ENCODE measurements at places on chromosomes 3 and 15.
A peak's percentile ranks its signal among the peaks of the same experiment; 100 is the strongest.

GRCh38 chr15:84915606-84915958, 31.1 kb downstream of the SLC28A1 start:
- no peaks in the 10 kb centered on the region for H3K27me3 ChIP-seq
- peak overlapping the region; percentile 72 for H3K27ac ChIP-seq
- no peaks in the 10 kb centered on the region for H3K36me3 ChIP-seq
- no peak overlapping the region for H3K4me3 ChIP-seq

DNA sequence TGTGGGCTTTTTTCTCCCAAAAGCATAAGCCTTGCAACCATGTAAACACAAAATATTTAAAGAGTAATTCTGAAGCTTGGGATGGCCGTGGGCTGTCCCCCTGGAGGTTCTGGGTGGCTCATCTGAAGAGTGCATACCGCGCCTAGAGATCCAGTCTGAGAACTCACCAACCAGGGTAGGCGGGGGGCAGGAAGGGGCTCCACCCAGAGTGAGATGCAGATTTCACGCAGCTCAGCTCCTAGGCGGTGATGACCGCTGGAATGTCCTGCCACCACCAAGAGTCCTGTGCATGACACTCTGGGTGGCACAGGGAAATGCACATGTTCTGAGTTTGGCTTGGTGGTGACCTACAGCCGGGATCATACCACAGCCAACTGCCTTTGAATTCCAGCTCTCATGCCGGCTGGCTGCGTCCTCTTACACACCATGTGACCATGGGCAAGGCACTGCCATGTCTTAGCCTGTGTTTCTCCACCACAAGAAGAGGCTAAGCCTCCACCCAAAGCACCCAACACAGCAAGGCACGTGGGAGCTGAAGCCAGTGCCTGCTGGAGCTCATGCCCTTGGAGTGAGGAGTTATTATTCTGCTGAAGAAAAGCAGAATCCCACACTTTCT, 125.1 kb upstream of the IQSEC1 start:
- no peak overlapping the region for H3K4me3 ChIP-seq
- H3K36me3 ChIP-seq = no peaks in the 10 kb centered on the region
- no peak overlapping the region for H3K27ac ChIP-seq
- H3K27me3 ChIP-seq = peaks cover 43% of the 10 kb centered on the region
- H3K4me1 ChIP-seq = peaks cover 20% of the 10 kb centered on the region

GRCh38 chr3:80307844-80308243, 540.0 kb upstream of the ROBO1 start:
- no peaks in the 10 kb centered on the region for H3K4me1 ChIP-seq
- H3K27ac ChIP-seq = no peak overlapping the region
- DNase-seq = no peak
- no peaks in the 10 kb centered on the region for H3K36me3 ChIP-seq

DNA sequence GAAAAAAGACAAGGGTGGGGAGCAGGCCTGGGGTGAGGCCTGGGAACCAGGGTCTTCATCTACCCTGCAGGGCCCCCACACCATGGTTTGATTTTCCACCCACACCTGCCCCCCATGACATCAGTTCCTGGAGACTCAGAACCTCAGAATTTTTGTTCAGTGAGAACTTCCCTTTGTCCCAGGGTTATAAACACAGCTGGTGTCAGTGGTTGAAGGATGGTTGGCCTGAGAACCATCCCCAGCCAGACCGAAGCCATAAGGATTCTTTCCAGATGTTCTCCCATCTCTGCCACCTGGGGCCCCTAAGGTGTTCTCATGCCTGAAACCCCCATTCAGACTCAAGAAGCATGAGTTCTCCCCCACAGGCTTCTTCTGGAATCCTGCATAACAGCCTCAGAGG, 16.6 kb downstream of the CCDC33 start:
- H3K4me3 ChIP-seq = no peak overlapping the region
- H3K27ac ChIP-seq = no peak overlapping the region
- DNase-seq = no peak
- H3K36me3 ChIP-seq = no peaks in the 10 kb centered on the region
- H3K4me1 ChIP-seq = peaks cover 23% of the 10 kb centered on the region

DNA sequence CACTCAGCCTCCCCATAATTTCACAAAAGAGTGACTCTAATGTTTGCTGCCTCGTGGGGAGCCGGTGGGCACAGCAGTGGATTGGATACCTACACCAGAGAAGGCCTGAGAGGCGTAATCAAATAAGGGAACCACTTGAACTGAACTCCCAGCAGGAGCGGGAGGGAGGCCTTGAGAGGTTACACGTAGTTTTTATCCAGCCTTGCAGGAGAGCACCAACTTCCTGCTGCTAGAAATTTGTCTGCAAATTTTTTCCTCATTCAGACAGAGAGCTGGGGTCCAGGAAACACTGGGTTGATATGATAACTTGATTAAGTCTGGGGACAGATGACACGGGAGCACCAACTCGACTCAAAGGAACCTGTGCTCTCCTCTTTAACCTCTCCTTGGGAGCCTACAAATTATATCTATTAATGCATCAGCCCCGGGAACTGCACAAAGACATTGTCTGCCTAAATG, 69.8 kb downstream of the HES1 start:
- peaks cover 36% of the 10 kb centered on the region for H3K27me3 ChIP-seq
- H3K27ac ChIP-seq = no peak overlapping the region
- DNase-seq = no peak
- H3K4me3 ChIP-seq = no peak overlapping the region
- H3K36me3 ChIP-seq = no peaks in the 10 kb centered on the region

GRCh38 chr15:92811148-92811913, 88.8 kb upstream of the CHD2 start:
- no peaks in the 10 kb centered on the region for H3K27me3 ChIP-seq
- peaks cover 6% of the 10 kb centered on the region for H3K36me3 ChIP-seq
- H3K27ac ChIP-seq = peak overlapping the region; percentile 97
- DNase-seq = no peak
- peak overlapping the region; percentile 85 for H3K4me3 ChIP-seq

DNA sequence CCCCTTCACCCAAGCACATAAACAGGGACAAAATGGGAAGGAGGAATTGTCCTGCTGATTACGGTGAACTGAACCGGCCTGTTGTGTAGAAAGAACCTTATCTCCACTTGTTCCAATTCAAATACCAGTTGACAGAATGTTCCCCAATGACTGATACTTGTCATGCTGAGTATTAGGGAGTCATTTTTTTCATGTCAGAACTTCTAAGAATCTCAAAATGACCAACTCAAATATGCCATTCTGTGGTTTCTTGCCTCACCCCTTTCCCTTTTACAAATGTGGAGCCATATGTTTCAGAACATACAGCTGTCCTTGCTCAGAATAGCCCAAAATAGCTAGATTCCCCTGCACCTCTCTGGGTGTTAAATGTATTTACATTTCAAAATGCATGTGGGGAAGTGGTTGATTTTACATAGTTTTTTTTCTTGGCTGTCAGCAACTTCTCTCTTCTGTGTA, 405.9 kb upstream of the TBL1XR1 start:
- peaks cover 17% of the 10 kb centered on the region for H3K4me1 ChIP-seq
- H3K36me3 ChIP-seq = peaks cover 4% of the 10 kb centered on the region
- peaks cover 2% of the 10 kb centered on the region for H3K27me3 ChIP-seq
- H3K27ac ChIP-seq = no peak overlapping the region
- DNase-seq = no peak

DNA sequence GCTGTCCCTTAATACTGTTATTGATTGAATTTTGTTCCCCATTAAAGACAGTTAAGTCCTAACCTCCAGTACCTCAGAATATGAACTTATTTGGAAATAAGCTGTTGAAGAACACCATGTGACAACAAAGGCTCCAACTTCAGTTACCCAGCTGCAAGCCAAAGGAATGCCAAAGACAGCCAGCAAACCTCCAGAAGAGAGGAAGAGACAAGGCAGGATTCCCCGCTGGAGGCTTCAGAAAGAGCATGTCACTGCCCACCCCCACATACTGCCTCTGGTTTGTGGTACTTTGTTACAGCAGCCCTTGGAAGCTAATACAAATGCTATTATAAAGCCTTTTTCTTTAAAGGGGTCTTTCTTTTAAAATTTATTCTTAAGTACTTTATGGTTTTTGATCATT, 18.4 kb upstream of the NEK10 start:
- peaks cover 46% of the 10 kb centered on the region for H3K36me3 ChIP-seq
- no peak overlapping the region for H3K4me3 ChIP-seq
- peak overlapping the region; percentile 36 for H3K27ac ChIP-seq
- peaks cover 16% of the 10 kb centered on the region for H3K4me1 ChIP-seq

GRCh38 chr3:20516311-20516710, 330.3 kb upstream of the SGO1 start:
- no peak for DNase-seq
- no peaks in the 10 kb centered on the region for H3K27me3 ChIP-seq
- H3K36me3 ChIP-seq = peaks cover 11% of the 10 kb centered on the region

GRCh38 chr15:75732177-75732808, 19.6 kb upstream of the CSPG4 start:
- H3K27me3 ChIP-seq = peaks cover 4% of the 10 kb centered on the region
- H3K27ac ChIP-seq = peak overlapping the region; percentile 52

- peak; percentile 9 for DNase-seq
- no peaks in the 10 kb centered on the region for H3K4me1 ChIP-seq
- no peak overlapping the region for H3K4me3 ChIP-seq
- H3K27ac ChIP-seq = no peak overlapping the region
- no peaks in the 10 kb centered on the region for H3K36me3 ChIP-seq
Observed at GRCh38 chr15:78638658-78639314, 2.2 kb downstream of the CHRNB4 start.

DNA sequence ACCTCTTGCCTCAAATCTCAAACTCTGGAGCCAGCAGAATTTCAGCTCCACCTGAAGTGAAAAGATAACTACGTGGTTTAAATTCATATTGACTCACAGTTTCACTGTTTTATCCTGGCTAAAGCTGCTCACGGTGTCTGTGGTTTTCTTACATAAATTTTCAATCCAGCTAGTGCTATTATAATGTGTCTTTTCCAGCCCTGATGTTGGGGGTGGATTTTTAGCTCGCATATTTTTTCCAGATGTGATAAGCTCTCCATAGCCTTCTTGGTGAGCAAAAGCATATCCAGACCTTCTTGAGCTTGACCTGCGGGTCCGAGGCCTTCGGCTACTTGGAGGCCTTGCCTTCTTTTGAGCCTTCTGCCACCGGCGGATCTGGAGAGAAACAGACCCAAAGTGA, 239.3 kb downstream of the DTWD1 start:
- peaks cover 95% of the 10 kb centered on the region for H3K4me1 ChIP-seq
- H3K36me3 ChIP-seq = peaks cover 8% of the 10 kb centered on the region
- H3K27me3 ChIP-seq = no peaks in the 10 kb centered on the region
- peak overlapping the region; percentile 58 for H3K4me3 ChIP-seq
- DNase-seq = peak; percentile 40

GRCh38 chr3:197828-198491, 1.4 kb downstream of the CHL1 start:
- no peak overlapping the region for H3K27ac ChIP-seq
- H3K4me1 ChIP-seq = no peaks in the 10 kb centered on the region
- DNase-seq = no peak
- H3K36me3 ChIP-seq = peaks cover 6% of the 10 kb centered on the region
- no peak overlapping the region for H3K4me3 ChIP-seq
